ENCODE measurements at places on chromosomes 1 and 21.

- DNase-seq: no peak
These were observed 28.6 kb upstream of the JUN start for GRCh38 chr1:58812468-58812867.

GRCh38 chr1:227731696-227732585, 3.2 kb downstream of the JMJD4 start:
- no peak for DNase-seq

DNA sequence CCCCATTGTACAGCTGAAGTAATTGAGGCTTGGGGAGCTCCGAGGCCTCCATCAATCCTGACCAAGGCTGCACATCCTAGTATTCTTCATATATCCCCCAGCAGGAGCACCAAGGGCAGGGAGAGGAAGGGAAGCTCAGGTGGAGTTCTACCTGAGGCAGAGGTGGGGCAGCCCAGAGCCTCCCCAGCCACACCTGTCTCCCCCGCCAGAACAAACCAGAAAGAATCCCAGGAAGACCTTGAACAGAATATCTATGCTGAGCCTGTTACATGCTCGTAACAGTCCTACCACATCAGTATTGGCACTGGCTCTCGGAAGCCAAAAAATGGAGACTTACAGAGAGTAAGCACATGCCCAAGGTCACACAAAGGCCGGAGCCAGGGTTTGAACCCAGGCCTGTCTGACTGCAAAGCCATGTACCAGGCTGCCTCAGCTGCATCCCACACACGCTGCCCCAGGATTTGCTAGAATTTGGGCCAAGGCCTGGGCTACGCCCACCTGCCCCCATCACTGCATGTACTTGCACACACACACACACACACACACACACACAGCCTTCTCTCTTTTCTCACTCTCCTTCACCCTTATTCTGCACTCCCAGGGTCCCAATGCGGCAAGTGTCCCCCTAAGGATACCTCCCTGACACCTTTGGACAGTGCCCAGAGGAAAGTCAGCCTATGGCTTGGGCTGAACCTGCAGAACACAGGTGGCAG, 4.5 kb downstream of the E2F2 start:
- no peak for DNase-seq

- DNase-seq: no peak
These were observed 2029.3 kb downstream of the MRPL39 start for GRCh38 chr21:23578027-23578426.

GRCh38 chr1:19532519-19532918, 47.2 kb upstream of the CAPZB start:
- no peak for DNase-seq

GRCh38 chr21:18354947-18355346, 48.6 kb downstream of the TMPRSS15 start:
- no peak for DNase-seq

DNA sequence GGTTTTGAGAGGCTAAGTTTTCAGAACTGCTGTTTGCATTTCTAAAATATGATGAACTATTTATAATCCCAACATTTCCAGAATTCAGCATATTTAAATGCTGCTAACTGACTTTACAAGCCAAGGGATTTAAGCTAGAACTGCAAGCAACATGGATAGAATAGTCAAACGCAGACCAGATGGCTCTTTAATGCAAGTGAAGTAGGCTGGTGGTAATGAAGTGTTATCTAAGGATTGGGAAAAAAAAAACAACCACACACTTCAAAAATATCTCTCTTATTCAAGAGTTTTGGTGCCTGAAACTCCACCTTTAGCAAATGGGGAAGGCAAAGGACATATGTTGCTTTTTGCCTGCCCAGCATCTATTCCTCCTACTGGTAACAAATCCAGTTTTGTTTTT, 20.9 kb upstream of the SSX2IP start:
- DNase-seq: no peak

DNA sequence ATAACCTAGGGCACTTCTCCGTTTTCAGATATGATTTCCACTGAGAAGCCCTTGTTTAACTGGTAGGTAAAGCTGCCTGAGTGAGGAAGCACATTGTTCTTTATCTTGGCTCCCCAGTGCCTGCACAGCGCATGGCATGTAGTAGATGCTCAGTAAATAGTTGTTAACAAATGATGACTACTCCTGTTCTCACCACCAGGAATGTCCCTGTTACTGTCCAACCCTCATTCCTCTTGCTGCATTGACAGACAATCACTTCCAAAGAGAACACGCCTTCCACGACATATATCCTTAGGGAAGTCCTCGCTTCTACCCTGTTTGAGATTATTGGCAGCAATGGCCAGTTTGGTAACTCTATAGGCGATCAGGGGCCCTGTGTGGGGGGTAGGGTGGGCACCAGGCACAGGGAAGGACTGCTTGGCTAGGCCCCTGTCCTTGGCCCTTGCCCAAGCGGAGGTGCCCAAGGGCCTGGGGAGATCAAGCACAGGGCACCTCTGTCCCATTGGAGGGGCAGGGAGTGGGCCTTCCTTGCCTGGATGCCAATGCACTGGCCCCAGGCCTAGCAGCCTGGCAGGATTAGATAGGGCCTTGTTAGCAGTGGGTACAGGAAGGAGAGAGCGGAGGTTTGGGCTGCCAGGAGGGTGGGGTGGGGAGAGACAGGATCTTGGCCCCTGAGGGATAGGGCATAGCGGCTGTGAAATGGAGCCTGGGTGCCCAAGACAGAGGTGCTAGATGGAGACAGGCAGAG, 10.2 kb downstream of the NES start:
- DNase-seq: no peak

GRCh38 chr21:42187976-42188653, 30.8 kb upstream of the ABCG1 start:
- peak; percentile 79 for DNase-seq

DNA sequence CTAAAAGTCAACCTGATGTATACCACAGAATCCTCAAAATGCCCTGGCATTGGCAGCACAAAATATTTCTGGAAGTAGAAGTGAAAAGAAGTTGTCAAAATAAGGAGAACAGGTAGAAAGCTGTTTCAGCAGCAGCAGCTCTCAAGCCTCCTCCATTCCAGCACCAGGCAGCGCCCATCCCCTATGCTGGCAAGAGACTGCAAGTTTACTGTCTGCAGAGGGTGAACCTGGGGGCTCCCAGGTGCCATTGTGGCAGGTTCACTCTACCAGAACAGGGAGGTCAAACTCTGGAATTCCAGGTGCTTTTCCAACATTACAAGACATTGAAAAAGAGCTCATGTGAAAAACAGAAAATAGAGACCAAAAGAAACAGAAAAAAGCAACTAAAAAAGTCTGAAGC, 128.8 kb upstream of the CTTNBP2NL start:
- no peak for DNase-seq

GRCh38 chr1:50368179-50369007, 54.9 kb downstream of the DMRTA2 start:
- DNase-seq: peak; percentile 7

DNA sequence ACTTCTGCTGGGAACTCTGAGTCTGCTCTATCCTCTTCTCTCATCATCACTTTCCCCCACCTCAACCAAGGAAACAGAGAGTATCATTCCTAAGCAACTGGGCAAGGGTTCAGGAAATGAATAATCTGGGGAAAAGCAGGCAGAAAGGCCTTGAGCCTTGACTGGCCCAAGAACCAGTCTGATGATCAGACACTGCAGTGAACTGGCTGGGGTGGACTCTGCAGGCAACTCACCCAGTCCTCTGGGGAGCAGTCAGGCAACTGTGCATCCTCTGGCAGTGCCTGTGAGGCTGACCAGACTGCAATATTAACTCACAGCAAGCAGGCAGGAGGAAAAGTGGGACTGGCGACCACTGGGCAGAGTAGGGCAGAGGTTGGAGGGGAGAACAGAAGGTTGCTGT, 991 bp downstream of the ANKRD35 start:
- no peak for DNase-seq

DNA sequence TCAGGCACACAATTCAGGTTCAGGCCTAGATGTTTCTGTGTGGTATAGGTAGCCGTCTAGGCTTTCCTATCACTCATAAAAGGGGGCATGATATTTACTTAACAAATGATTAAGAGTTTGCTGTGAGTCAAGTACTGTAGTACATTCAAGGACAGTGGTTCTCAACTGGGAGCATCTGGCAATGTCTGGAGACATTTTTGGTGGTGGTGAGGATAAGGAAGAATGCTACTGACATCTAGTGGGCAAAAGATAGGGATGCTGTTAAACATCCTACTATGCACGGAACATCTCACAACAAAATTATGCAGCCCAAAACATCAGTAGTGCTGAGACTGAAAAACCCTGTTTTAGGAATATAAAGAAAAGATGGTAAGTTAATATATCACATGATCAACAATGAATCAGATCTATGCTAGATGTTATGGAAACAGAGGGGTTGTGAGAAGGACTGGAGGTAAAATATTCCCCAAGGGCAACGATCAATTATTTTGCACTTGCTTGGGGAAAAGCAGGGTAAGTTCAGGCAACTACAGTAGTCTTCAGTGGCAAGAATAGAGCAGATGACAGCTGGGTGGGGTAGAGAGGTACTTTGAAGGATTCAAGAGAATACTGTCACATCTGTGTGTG, 4.9 kb downstream of the DNTTIP2 start:
- no peak for DNase-seq

GRCh38 chr1:165903672-165904071, 76.3 kb downstream of the UCK2 start:
- no peak for DNase-seq

GRCh38 chr1:184866991-184867788, 107.1 kb downstream of the NIBAN1 start:
- DNase-seq: peak; percentile 23

DNA sequence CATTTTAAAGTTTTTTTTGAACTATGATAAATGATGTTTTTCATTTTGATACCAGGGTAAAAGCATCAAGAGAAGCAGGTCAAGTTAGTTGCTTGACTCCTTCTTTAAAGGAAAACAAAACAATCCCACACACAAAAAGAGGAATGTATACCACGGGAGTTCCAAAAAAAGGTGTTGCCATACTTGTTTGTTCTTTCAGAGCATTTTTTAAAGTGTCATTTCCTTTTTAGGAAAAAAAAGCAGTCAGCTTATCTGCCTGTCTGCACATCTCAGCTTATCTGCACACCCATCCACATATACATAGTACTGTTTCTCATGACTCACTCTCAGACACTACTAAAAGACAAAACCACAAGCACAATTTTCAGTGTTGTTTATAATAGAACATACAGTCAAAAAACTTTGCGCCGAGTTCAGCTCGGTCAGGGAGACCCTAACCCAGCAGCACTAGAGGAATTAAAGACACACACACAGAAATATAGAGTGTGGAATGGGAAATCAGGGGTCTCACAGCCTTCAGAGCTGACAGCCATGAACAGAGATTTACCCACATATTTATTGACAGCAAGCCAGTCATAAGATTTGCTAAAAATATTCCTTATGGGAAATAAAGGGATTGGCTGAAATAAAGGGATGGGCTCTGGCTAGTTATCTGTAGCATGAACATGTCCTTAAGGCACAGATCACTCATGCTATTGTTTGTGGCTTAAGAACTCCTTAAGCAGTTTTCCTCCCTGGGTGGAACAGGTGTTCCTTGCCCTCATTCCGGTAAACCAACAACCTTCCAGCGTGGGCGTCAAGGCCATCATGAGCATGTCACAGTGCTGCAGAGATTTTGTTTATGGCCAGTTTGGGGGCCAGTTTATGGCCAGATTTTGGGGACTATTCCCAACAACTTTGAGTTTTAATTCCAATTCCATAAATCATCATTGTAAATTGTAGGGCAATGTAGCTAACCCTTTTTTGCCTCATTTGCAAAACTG, 11.4 kb upstream of the MNDA start:
- DNase-seq: no peak

DNA sequence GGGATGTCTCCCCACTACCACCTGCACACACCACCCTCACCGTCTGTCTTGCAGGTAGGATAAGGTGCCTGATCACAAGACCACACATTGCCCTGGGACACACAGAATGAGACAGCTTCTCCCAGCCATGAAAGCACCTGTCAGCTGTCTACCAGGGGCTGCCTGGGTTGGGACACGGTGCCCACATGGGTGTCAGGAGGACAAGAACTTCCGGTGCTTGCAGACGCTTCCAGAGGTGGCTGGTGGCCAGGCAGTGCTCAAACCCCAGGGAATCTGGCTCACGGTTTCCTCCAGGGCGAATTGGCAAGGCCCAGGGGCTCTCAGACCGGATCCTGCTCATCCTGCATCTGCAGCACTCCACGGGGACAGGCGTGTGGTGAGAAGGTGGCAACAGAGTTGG, 182.6 kb upstream of the ARHGEF16 start:
- no peak for DNase-seq

- DNase-seq: no peak
These were observed 1.1 kb downstream of the WARS2 start for GRCh38 chr1:119139403-119139802.

DNA sequence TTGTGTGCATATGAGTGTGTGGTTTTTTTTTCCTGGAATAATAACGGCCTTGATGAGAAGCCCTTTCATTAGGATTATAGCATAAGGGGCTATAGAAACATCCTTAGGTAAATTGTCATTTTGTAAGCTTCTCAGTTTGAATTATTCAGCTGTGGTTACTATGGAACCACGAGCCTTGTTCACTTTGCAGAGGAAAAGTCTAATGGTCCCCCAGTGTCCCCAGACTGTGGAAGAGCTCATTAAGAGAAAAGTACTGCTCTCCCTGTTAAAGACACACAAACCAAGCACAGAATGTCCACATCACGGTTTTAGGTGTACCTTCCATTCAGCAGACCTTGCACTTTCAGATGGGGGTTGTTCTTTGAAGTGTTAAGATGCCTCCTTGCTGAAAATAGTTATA, 199.3 kb upstream of the DEPDC1 start:
- DNase-seq: no peak

DNA sequence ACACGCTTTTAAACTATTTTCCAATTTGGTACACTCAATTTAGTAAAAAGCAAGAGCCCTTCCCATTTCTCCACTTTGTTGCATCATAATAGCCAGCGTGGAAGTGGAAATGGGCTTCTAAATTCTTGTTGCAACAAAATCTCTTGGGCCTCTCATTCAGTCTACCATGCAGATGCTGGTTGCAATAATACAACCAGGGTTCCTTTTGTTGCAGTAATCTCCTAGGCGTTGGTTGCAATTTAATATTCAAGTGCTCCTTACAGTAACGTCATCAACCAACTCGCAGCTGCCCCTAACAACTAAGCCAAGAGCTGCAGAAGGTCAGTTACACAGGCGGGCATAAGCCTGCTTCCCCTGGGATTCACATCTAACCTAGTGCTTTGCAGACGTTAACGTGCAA, 2.7 kb upstream of the HDGF start:
- no peak for DNase-seq

DNA sequence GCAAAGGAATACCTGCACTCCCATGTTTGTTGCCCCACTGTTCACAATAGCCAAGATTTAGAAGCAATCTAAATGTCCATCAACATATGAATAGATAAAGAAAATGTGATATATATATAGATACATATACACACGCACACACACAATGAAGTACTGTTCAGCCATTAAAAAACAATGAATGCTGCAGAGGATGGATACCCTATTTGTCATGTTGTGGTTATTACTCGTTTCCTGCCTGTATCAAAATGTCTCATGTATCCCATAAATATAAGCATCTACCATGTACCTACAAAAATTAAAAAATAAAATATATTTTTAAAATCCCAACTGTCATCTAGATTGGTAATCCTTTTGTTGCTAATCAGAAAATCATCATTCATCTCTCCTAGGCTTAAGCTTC, 634.8 kb upstream of the ADGRL2 start:
- DNase-seq: no peak

GRCh38 chr1:228264090-228264829, 56.4 kb downstream of the OBSCN start:
- no peak for DNase-seq
